ENCODE measurements at places on chromosomes 1 and 21.

GRCh38 chr21:42174173-42174572 lies 44.8 kb upstream of the ABCG1 start:
- DNase-seq: no peak

DNA sequence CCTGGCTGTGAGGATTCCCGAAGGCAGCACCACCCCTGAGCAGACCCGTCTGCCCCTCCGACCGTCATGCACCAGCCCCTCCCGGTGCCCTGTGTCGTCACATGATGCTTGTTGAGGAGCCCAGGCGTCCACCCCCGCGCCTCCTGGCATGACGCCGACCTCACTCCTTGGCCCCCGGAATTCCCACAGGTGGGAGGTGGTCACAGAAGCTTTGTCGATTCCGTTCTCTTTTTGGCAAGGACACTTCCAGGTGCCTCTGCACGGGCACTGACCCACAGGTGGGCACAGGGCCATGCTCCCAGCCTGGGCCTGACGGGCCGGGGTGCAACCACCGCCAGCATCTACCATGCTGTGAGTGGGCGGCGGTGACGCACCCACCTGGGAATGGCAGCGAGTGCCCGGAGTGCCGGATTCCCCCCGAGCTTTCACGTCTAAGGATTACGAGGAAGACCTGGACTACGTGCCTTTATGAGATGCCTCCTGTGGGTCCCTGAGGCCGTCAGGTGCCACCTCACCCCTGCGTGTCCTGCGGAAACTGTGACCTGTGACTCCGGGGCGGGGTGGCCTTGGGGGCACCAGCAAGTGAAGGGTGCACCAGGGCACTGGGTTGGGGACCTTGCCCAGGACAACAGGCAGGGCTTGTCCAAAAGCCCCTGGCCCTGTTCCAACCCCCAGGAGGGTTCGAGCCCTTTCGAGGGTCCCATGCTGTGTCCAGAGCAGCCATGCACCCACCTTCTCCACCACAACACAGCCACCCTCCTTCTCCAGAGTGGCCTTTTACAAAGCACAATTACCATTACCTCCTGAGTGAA lies 31.4 kb upstream of the COL6A1 start:
- DNase-seq: no peak

DNA sequence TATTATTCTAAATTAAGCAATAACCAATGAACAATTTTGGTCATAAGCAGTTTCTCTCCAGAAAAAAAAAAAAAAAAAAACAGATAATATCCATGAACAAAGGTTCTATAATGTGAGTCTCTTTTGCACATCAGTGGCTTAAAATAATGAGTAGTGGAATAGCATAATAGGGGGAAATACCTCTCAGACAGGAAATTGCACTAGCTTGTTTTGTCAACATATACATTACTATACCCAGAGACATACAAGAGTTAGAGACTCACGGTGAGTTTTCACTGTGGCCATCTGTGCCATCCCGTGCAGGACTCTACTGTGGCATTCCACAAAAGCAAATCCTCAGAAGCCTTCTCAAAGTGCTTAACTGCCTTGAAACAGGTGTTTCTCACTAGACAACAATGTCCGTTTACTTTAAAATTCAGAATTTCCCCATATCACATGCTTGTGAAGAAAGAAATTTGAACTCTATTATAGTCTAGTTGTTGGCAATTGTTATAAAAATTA lies 697.9 kb downstream of the USP25 start:
- DNase-seq: no peak

- no peak for DNase-seq
These were observed 354.3 kb downstream of the SRGAP2C start for GRCh38 chr1:121538943-121539575.

GRCh38 chr21:24727803-24728440 lies 879.4 kb downstream of the MRPL39 start:
- DNase-seq: peak; percentile 37

DNA sequence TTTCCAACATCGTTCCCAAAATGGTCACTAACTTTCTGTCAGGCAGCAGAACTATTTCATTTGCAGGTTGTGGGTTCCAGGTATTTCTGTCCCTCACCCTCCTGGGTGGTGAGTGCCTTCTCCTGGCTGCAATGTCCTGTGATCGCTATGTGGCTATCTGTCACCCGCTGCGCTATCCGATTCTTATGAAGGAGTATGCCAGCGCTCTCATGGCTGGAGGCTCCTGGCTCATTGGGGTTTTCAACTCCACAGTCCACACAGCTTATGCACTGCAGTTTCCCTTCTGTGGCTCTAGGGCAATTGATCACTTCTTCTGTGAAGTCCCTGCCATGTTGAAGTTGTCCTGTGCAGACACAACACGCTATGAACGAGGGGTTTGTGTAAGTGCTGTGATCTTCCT lies 9.3 kb downstream of the OR2AJ1 start:
- DNase-seq: no peak

- no peak for DNase-seq
These were observed 74.6 kb downstream of the TENT5C start for GRCh38 chr1:117680316-117681002.

DNA sequence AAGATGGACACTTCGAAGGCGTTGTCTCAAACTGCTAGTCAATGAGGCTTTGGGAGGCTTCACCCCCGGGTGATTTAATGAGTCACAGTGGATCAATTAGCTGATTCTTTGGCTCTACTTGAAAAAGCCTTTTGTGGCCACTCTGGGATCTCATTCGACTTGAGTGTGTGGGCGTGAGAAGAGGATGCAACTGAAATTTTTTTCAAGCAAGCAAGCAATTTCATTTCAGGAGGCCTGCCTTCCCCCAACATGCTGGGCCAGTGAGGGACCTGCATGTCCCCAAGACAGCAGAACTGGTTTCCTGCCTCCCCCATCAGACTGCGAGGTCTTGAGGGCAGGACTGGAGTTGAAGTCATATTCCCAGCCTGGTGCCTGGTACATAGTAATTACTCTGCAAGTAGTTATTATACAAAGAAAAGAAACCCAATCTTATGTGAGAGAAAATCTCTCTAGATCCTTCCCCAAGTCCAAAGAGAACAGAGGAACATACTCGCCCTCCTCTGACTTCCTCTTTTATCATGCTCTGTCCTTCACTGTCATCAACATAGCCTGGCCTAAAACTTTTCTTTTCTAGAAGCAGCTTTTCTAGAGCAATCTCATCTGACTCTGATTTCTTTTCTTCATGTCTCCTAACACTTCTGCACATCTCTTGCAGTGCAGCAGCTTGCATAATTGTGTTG lies 22.7 kb downstream of the SYT6 start:
- DNase-seq: no peak

DNA sequence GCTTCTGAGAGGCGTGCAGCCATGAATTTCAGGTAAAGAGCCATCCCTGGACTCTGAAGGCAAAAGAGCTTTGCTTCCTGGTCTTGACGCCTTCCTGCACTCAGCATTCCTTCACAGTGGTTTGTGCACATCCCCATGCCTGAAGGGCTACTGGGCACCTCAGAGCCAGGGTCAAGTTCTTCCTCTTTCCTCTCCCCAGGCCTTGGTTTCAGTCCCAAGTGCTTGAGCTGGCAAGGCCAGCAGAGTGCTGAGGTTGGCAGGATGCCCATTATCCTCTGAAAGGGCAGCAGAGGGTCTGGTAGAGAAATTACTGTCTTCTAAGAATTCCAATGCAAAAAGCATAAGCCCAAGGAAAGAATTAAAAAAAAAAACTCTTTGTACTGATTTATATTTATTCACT lies 1064.9 kb downstream of the TTLL7 start:
- DNase-seq: no peak

GRCh38 chr1:172215006-172215405 lies 205.5 kb upstream of the C1orf105 start:
- no peak for DNase-seq

GRCh38 chr1:115506924-115507589 lies 134.7 kb upstream of the VANGL1 start:
- no peak for DNase-seq

All from AG04449 (cell line).